Fibroblast of mammary gland (primary cell): ENCODE measurements at places on chromosomes 7 and 10.

GRCh38 chr7:28685644-28686417, 272.3 kb downstream of the TRIL start:
- peak; percentile 99 for DNase-seq

DNA sequence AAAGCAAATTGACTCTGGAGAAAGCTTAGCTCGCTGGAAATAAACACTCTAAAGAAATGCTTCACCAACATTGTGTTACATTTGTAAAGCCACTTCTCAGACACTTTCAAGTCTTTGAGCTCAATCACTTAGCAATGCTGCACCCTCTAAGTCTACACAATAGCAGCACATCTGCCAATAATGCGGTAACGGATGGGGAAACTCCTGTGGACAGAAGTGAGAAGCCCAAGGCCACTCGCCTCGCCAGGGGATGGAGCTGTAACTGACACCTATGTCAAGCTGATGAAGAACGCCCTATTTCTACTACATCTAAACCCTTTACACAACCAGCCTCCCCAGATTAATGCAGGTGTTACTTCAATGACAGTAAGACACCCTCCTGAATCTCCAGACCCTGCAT, 167.7 kb downstream of the SFMBT2 start:
- no peak for DNase-seq

- peak; percentile 88 for DNase-seq
These were observed 93.4 kb downstream of the AVL9 start for GRCh38 chr7:32588657-32589056.

- DNase-seq: no peak
These were observed 607.9 kb upstream of the MKI67 start for GRCh38 chr10:128734161-128734560.

DNA sequence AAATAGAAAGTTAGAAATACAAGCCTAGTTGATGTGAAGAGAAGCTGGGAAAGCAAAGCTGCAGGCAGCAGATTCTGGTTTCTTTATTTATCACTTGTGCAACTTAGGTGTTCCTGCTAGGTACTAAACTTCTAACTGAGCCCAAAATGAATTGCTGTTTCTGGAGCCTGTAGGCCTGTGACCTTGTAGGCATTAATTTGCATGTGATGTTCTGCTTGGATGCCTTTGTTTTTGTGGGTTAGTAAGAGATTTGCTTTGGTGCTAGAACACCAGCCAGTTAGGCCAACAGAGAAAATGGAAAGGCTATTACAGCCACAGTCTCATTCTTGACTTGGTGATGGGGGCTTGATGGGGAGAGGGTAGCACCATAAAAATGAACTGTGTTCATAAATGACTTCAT, 370.7 kb downstream of the PPP1R3A start:
- DNase-seq: no peak

GRCh38 chr7:28615091-28615490, 202.8 kb downstream of the CREB5 start:
- peak; percentile 16 for DNase-seq

GRCh38 chr10:3169271-3169670, 3.3 kb downstream of the PITRM1 start:
- no peak for DNase-seq

DNA sequence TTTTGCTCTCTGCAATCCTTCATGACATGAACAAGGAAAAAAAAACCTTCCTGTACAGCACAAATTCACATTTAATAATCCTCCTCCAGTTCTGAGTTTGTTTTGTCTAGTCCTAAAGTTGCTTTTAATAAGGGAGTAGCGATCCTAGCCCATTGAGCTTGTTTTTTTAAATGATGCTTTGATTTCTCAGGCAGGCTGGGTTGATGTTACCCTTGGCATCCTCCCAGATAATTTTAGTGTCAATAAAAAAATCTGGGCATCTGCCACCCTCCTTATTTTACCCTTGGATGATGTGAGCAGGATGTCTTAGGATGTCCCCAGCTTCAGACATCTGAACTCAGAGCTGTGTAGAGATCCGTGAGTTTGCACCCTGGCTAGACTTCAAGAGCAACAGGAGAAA, 33.9 kb upstream of the PROSER2 start:
- no peak for DNase-seq

- DNase-seq: peak; percentile 16
These were observed 136.0 kb downstream of the KIF20B start for GRCh38 chr10:89837165-89838043.

DNA sequence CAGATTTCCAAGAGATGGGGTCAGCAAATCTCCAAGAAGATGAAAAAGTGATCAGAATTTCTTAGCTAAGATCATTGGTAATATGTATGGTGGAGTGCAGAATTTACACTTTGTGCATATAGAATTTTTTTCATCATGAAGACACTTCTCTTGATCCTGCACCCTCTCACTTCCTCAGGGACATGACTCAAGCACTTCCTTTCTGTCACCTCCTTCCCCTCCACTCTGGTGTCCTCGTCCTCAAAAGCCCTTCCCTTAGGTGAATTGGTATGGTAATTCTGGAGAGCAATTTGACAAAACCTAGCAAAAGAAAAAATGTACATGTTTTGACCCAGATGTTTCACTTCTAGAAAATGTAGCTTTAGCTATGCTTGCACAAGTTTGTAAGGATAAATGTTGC, 18.1 kb downstream of the CALN1 start:
- DNase-seq: no peak

GRCh38 chr7:158614700-158615099, 27.1 kb upstream of the PTPRN2 start:
- peak; percentile 83 for DNase-seq

- peak; percentile 82 for DNase-seq
These were observed 4.8 kb downstream of the STRIP2 start for GRCh38 chr7:129438839-129439651.

- DNase-seq: no peak
These were observed 335.7 kb downstream of the GPR37 start for GRCh38 chr7:124429923-124430322.

- DNase-seq: no peak
These were observed 64.8 kb upstream of the CALD1 start for GRCh38 chr7:134714470-134715205.

- DNase-seq: peak; percentile 60
These were observed 311.6 kb upstream of the SEMA3A start for GRCh38 chr7:84506151-84506550.

DNA sequence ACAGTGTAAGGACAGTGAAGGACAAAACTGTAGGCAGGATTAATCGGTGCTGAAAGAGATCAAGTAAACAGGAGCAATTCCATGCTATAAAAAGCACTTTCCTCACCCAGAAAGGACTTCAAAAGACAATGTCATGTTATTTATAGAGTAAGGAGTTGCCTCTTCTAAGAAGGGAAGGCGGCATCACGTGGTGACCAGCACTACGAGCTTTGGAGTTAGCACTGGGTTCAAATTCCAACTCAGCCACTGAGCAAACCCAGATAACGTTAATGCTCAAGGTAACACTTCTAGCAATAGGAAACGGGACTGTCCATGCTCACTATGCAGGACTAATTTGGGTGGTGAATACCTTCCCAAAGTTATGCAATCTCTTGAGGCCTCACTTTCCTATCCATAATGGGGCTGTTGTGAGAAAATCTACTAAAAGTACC, 715 bp upstream of the PANK1 start:
- DNase-seq: no peak

- no peak for DNase-seq
These were observed 115.0 kb downstream of the GFRA1 start for GRCh38 chr10:116158036-116158435.

DNA sequence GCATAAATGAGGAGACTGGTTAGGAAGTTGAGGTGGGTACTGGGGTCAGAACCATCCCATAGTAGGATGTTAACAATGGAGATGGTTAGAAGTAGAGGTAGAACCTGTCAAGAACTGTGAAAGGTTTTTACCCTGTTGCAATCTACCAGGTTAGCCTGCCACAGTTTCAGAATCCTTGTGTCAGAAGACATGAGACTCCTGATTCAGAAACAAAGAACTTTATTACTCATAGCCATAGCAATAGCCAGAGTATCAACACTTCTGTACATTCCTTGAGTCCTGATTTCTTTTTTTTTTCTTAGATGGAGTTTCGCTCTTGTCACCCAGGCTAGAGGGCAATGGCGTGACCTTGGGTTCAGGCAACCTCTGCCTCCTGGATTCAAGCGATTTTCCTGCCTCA, 200.9 kb downstream of the GRM3 start:
- DNase-seq: no peak

GRCh38 chr7:101168412-101169049, 3.2 kb upstream of the VGF start:
- no peak for DNase-seq

- no peak for DNase-seq
These were observed 175.3 kb upstream of the SH2B2 start for GRCh38 chr7:102111061-102112041.

DNA sequence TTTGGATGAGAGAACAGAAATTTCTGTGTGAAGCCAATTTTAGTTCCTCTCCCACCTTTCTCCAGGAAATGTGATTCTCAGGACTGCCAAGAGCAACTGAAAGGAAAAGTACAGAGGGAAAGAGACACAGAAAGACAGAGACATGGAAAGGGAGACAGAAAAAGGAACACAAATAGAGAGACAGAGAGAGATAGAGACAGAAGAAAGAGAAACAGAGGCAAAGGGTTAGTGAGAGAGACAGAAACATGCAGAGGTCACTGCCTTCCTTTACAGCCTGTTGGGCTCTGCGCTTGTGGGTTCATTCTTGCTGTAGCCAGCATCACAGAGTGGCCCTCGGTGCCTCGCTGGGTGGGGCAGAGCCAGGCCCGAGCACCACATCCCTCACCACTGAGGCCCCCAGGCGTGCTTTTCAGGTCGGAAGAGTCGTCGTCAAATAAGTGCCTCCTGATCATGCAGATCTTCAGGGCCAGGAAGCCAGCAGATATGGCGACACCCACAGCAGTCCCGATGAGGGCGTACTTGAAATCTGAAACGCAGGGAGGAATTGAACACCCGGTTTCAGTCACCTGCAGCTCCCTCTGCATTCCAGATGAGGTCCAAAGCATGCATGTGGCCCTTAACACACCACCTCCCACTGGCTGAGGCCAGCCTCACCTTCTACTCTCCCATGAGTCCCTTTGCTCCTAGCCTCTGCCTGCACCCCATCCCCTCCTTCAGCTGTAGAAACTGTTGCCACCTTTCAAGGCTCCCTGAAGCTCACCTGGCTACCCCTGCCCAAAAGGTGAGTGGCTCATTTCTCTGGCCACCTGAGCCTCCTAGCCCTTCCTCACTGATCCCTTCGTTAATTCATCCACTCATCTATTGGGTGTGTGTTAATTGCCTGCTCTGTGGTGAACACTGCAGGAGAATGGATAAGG, 21.4 kb downstream of the TMEM273 start:
- DNase-seq: no peak
